ENCODE measurements at places on chromosomes 7 and 10. TPM values are rescaled to one million over a fixed set of nuclear protein-coding genes. Genes with fewer than 3 reads are reported as not detected.
A peak's percentile ranks its signal among the peaks of the same experiment; 100 is the strongest.

Gene AKR1D1
- total RNA-seq = not detected

GRCh38 chr7:154874409-154875113 lies 128.4 kb downstream of the PAXIP1 start:
- no peak overlapping the region for H3K27ac ChIP-seq
- H3K27me3 ChIP-seq = no peaks in the 10 kb centered on the region
- H3K4me1 ChIP-seq = no peaks in the 10 kb centered on the region
- H3K4me3 ChIP-seq = no peak overlapping the region
- no peaks in the 10 kb centered on the region for H3K36me3 ChIP-seq
- no peak for DNase-seq

- peak; percentile 91 for DNase-seq
- H3K4me1 ChIP-seq = peaks cover 41% of the 10 kb centered on the region
- H3K27me3 ChIP-seq = no peaks in the 10 kb centered on the region
- peak overlapping the region; percentile 52 for H3K4me3 ChIP-seq
- peak overlapping the region; percentile 85 for H3K27ac ChIP-seq
These were observed 29.7 kb downstream of the TRIM8 start for GRCh38 chr10:102673819-102674511.

DNA sequence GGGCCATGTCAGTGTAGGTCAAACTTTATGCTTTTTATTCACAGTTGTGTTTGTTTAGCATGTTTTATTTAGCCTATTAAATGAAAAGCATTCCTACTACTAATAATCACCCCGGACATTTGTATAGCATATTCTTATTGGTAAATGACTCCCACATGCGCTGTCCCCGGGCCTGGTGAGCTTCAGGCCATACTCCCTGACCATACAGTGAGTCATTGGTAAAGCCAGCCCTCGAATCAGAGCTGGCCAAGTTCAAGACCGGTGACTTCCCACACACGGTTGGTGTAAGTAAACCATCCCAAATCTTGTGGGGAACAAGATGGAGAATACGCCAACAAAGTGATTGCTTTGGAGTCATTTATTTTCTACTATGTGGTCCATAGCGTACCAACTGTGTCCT lies 238.7 kb upstream of the TCF7L2 start:
- no peak overlapping the region for H3K27ac ChIP-seq
- no peaks in the 10 kb centered on the region for H3K36me3 ChIP-seq

DNA sequence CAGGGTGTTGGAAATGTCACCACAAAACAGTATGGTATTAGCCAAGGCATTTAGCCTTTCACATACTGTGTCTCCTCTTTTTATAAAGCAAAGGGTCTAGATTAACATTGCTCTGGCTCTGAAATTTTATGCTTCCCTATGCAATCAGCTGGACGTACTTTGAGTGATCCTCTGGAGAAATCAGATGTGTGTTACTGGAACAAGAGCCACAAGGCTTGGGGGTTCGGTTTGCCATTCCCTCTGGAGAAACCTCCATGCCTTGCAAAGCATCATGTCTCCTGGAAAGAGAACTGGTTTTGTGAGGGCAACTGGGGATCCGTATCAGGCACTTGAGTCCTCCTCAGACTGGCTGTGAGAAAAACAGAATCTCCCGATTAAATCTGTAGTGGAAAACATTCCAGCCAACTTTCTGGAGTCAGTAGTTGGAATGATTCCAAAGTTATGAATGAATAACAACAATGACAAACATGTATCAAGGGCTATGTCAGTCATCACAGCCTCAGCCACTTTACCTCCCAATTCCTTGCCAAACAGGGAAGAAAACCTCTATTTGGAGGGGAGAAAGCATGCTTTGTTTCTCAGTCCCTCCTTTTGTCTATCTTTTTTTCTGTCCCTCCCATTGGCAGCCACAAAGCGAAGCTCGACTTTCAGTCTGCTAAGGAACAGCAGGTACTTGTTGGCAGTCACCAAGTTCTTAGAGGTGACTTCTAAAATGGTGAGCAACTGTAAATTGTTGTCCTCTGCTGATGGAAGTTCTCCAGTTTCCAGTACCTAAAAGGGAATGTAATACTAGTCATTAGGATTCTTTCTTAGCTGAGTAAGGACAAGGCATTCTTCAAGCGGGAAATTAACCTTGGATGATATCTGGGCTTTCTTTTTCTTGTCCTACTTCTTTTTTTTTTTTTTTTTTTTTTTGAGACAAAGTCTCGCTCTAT lies 864.8 kb upstream of the AUTS2 start:
- H3K27ac ChIP-seq = no peak overlapping the region
- H3K4me3 ChIP-seq = no peak overlapping the region
- H3K4me1 ChIP-seq = no peaks in the 10 kb centered on the region
- no peak for DNase-seq
- H3K27me3 ChIP-seq = no peaks in the 10 kb centered on the region
- H3K36me3 ChIP-seq = no peaks in the 10 kb centered on the region

DNA sequence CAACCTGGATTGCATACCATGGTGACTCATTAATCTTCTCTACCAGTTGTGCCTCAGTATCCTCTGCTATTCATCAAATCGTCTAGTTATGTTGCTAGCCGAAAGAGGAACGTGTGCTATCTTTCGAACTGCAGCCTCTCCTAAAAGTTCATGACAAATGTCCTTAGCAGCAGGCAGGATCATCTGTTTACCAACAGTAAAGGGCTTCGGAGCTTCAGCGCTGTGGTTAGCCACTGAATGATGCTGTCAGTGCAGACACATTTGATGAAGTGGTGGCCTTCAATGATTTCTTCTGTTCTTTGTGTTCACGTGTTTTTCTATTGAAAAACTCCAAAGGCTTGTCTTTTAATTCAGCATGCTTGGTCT lies 68.8 kb downstream of the CSTF2T start:
- no peak overlapping the region for H3K4me3 ChIP-seq
- no peak overlapping the region for H3K27ac ChIP-seq
- no peak for DNase-seq
- H3K4me1 ChIP-seq = no peaks in the 10 kb centered on the region
- H3K36me3 ChIP-seq = no peaks in the 10 kb centered on the region

GRCh38 chr7:149733131-149733923 lies 40.1 kb downstream of the ZNF467 start:
- no peaks in the 10 kb centered on the region for H3K4me1 ChIP-seq
- peaks cover 61% of the 10 kb centered on the region for H3K36me3 ChIP-seq

DNA sequence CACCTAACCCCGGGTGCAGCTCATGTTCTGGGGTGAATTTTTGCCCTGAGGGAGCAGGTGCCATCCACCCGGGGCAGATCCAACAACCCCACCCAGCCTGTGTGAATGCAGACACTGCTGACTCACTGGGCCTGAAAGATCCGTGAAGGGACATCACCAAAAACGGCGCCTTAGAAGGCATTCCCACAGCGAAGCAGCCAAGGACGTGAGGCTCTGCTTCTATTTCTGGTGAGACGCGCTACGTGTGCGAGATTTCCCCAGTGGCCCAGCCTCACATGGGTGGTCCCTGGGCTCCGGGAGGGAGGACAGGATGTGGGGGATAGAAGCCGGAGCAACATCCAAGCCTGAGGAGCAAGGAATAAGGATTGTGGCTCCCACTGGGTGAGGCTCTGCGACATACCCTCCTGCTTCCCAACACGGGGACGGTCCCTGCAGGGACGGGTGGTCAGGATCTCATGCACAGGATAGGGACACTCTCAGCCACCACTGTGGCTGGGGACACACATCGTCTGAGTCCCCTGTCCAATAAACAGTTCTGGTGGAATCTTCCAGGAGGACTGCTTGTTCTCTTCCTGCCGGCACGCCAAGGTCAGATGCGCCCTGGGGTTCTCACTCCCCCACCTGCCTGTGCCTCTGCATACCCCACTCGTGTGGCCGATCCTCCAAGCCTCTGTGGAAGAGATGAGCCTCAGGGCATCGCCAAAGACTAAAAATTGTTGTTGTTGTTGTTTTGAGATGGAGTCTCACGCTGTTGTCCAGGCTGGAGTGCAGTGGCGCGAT lies 70.2 kb downstream of the ZRANB1 start:
- H3K4me3 ChIP-seq = no peak overlapping the region
- DNase-seq = no peak
- no peaks in the 10 kb centered on the region for H3K4me1 ChIP-seq
- H3K36me3 ChIP-seq = no peaks in the 10 kb centered on the region
- no peaks in the 10 kb centered on the region for H3K27me3 ChIP-seq

- H3K27me3 ChIP-seq = no peaks in the 10 kb centered on the region
- DNase-seq = no peak
- H3K4me1 ChIP-seq = peaks cover 10% of the 10 kb centered on the region
- H3K27ac ChIP-seq = no peak overlapping the region
- H3K36me3 ChIP-seq = no peaks in the 10 kb centered on the region
These were observed 5.0 kb upstream of the NFE2L3 start for GRCh38 chr7:26147030-26147429.

GRCh38 chr7:23075571-23075970 lies 30.0 kb upstream of the KLHL7 start:
- H3K36me3 ChIP-seq = no peaks in the 10 kb centered on the region
- no peak for DNase-seq

GRCh38 chr7:102415685-102416225 lies 17.6 kb upstream of the ORAI2 start:
- peak overlapping the region; percentile 46 for H3K4me3 ChIP-seq
- peak overlapping the region; percentile 64 for H3K27ac ChIP-seq
- no peaks in the 10 kb centered on the region for H3K27me3 ChIP-seq
- DNase-seq = peak; percentile 42

GRCh38 chr7:6691609-6692106 lies 15.1 kb downstream of the ZNF12 start:
- no peaks in the 10 kb centered on the region for H3K4me1 ChIP-seq
- H3K36me3 ChIP-seq = peaks cover 61% of the 10 kb centered on the region
- DNase-seq = no peak
- no peak overlapping the region for H3K27ac ChIP-seq
- peak overlapping the region; percentile 8 for H3K4me3 ChIP-seq

- no peak overlapping the region for H3K27ac ChIP-seq
- no peaks in the 10 kb centered on the region for H3K4me1 ChIP-seq
- no peaks in the 10 kb centered on the region for H3K27me3 ChIP-seq
- no peaks in the 10 kb centered on the region for H3K36me3 ChIP-seq
- DNase-seq = no peak
- no peak overlapping the region for H3K4me3 ChIP-seq
These were observed 52.0 kb downstream of the ABCC2 start for GRCh38 chr10:99834410-99834809.

DNA sequence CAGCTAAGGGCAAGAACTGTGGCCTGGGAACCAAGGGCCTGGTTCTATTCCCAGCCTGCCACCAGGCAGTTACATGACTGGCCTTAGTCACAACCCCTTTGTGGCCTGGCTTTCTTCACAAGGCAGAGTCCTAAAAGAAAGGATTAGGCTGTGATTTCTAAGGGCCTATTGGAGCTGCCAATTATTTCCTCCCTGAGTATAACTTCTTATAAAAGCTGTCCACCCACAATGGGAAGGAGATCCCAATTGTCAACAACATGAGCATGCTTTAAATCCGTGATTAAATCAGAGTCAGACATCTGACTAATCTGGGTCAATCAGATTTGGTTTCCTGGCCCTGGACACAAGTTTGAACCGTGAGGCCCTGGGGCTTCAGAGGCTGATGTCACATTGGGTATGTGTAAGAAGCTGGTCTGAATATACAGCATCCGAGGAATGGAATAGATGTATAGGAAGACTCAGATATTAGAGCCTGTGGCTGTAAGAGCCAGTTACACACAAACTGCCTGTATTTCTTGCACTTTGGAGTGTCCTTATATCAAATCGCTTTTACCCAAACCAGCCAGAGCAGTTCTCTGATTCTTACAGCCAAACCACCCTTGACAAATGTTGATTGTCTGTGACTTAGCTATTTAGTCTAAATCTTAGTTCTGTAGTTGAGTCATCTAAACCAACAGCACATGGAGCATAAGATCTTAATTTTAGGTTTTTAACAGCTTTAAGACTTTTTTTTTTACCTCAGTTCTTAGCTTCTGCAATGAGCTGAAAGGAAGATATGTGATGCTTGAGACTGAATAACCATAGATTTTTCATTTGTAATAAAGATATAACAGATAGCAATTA lies 61.3 kb downstream of the ABCB4 start:
- H3K4me3 ChIP-seq = no peak overlapping the region
- H3K4me1 ChIP-seq = no peaks in the 10 kb centered on the region
- no peak overlapping the region for H3K27ac ChIP-seq
- no peak for DNase-seq

- no peak for DNase-seq
- no peaks in the 10 kb centered on the region for H3K4me1 ChIP-seq
- no peak overlapping the region for H3K4me3 ChIP-seq
- H3K36me3 ChIP-seq = no peaks in the 10 kb centered on the region
These were observed 134.7 kb downstream of the MGMT start for GRCh38 chr10:129601737-129602136.

DNA sequence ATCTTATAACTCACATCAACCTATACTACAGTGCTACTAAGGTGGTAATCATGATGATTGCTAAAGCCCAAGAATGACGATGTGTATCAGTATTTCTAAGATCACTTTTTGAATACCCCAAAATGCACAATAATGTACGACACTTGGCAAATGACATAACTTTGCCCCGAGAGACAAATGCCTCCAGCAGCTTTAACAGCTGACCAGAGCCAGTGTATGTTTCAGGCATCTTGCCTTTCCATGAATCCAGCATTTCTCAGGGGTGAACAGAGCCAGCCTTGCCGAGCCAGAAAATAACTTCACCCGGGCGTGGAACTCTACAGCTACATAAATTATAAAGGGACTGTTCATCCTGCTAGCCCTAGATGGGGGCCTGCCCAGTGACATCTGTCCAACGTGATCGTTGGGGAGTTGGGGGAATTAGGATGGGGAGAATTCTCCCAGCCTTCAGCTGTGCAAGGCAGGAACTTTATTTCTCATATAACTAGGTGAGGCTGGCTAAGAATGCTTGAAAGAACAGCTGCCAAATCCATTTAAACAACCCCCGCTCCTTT lies 1.8 kb downstream of the IGFBP3 start:
- H3K27me3 ChIP-seq = peaks cover 6% of the 10 kb centered on the region
- H3K4me1 ChIP-seq = no peaks in the 10 kb centered on the region
- H3K4me3 ChIP-seq = no peak overlapping the region
- no peak overlapping the region for H3K27ac ChIP-seq
- H3K36me3 ChIP-seq = no peaks in the 10 kb centered on the region

GRCh38 chr10:102065561-102066398 lies 631 bp downstream of the HPS6 start:
- H3K4me3 ChIP-seq = peak overlapping the region; percentile 82
- DNase-seq = peak; percentile 40
- peaks cover 14% of the 10 kb centered on the region for H3K4me1 ChIP-seq

DNA sequence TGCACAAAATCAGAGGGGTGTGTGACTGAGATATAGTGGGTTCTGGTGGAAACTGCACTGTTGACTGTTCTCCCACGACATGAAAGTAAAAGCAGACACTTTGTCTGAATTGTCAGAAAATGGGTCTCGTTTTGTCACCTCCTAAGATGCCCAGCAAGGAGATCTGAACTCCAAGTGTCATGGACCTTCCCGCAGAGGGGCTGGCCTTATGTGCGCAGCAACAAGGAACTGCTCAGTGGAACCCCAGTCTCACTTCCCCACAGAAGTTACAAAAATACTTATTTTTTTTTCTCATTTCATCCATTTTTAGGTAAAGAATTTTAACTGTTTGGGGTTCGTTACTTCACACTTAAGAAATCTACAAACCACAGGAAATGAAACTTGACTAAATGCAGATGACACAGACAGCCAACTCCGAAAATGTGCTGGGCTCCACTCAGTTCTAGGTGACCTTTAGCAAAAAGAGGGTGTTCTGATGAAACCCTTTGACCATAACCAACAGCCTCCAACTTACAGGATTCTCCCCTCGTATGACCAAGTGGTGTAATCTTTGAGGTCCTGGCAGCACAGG lies 115.0 kb downstream of the FAM107B start:
- H3K27ac ChIP-seq = peak overlapping the region; percentile 62
- peak overlapping the region; percentile 7 for H3K4me3 ChIP-seq
- H3K4me1 ChIP-seq = peaks cover 24% of the 10 kb centered on the region
- H3K27me3 ChIP-seq = no peaks in the 10 kb centered on the region
- DNase-seq = no peak
- H3K36me3 ChIP-seq = no peaks in the 10 kb centered on the region
